A549 (cell line): ENCODE measurements at places on chromosomes 12 and 14. TPM values are rescaled to one million over a fixed set of nuclear protein-coding genes. Genes with fewer than 3 reads are reported as not detected.

GRCh38 chr14:92663049-92663448 is 85.4 kb downstream of the LGMN start:
- no peak for DNase-seq

DNA sequence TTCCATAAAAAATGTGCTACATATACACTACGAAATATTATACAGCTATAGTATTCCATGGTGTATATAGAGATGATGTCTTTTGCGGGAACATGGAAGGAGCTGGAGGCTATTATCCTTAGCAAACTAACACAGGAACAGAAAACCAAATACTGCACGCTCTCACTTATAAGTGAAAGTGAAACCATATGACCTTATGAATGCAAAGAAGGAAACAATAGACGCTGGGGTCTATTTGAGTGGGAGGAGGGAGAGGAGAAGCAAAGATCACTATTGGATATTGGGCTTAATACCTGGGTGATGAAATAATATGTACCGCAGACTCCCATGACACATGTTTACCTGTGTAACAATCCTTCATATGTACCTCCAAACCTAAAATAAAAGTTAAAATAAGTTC is 142.8 kb downstream of the LRFN5 start:
- no peak for DNase-seq

DNA sequence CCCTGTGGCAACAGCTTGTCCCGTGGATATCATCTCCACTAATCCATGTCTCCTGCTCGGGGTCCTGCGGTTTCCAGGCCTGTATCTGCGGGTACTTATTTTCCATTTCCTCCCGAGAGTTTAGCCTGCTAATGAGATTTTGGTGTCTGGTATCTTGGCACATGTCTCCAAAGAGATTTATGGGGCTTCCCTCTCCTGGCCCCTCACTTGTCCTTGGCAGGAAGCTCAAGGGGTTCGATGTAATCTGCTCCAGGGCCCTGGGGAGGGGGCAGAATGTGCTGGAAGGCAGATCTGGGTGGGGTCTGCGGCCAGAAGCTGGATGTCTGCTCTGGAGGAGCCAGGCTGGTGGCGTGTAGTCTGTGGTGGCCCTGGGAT is 85.7 kb downstream of the KIF26A start:
- DNase-seq = no peak

The SLC8A3 gene
- not detected in 3 replicates for polyA plus RNA-seq

The STYK1 gene
- polyA plus RNA-seq = 0.21 to 0.54 TPM (median 0.32 TPM) in 3 replicates

DNA sequence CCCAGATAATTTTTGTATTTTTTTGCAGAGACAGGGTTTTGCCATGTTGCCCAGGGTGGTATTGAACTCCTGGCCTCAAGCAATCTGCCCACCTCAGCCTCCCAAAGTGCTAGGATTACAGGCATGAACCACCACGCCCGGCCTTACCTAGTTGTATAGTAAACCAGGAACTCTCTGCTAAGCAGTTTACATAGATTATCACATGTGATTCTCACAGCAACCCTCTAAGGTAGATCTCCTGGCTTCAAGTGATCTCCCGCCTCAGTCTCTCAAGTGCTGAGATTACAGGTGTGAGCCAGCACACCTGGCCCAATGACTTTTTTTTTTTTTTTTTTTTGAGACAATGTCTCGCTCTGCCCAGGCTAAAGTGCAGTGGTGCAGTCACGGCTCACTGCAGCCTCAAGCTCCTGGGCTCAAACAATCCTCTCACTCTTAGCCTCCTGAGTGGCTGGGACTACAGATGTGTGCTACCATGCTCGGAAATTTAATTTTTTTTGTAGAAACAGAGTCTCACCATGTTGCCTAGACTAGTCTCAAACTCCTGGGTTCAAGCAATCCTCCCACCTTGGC is 26.0 kb upstream of the ATP2A2 start:
- no peak for DNase-seq

DNA sequence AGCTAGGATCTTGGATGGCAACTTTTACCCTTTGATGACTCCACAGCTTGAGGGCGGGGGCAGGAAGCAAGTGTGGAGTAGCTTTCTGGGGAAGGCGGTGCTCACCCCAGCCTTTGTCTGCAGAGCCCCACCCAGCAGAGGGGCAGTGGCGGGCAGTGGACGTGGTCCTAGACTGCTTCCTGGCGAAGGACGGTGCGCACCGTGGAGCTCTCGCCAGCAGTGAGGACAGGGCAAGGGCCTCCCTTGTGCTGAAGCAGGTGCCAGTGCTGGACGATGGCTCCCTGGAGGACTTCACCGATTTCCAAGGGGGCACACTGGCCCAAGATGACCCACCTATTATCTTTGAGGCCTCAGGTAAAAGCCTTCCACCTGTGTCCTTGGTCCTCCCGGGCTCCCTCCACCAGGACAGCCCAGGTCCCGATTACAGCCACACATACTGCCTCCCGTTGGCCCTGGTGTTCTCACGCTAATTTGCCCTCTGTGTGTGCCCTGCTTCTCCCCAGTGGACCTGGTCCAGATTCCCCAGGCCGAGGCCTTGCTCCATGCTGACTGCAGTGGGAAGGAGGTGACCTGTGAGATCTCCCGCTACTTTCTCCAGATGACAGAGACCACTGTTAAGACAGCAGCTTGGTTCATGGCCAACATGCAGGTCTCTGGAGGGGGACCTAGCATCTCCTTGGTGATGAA is 1.2 kb downstream of the TAPBPL start:
- no peak for DNase-seq

The C12orf60 gene
- polyA plus RNA-seq = 2.0 to 2.4 TPM (median 2.2 TPM) in 3 replicates

GRCh38 chr12:16352481-16352880 is 5.0 kb downstream of the MGST1 start:
- no peak for DNase-seq

DNA sequence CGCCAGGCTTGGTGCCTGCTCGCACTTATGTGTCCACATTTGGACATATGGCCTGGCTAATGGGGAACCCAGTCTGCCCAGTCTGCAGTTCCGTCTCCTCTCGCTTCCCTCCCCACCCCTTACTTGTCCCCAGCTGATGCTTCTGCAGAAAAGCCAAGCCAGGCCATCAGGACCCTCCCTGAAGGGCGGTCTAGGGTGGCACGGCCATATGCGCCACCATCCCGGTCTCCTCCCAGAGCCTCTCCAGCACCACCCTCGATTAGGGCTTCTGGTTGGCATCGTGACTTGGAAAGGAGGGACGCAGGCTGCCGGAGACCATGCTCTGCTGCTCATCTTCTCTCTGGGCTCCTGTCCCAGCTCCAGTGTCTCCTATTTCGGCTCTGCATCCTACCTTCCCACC is 54.6 kb downstream of the CALM1 start:
- DNase-seq = no peak
